PC-9 (cell line): ENCODE measurements at places on chromosomes 2 and 18.

GRCh38 chr2:113203217-113203530 lies 29.4 kb downstream of the PSD4 start:
- no peak for DNase-seq

GRCh38 chr2:224042191-224042696 lies 3.2 kb upstream of the SERPINE2 start:
- DNase-seq = no peak

GRCh38 chr2:603427-603826 lies 73.8 kb downstream of the TMEM18 start:
- DNase-seq = no peak

GRCh38 chr2:173740639-173741038 lies 224.5 kb downstream of the SP3 start:
- DNase-seq = no peak

GRCh38 chr2:166572937-166573336 lies 78.9 kb upstream of the SCN7A start:
- no peak for DNase-seq

GRCh38 chr2:40265602-40266001 lies 186.3 kb downstream of the SLC8A1 start:
- DNase-seq = no peak
